ENCODE measurements at places on chromosomes 11 and 22.

GRCh38 chr11:116997071-116997470 lies 101.2 kb downstream of the SIK3 start:
- DNase-seq = no peak

DNA sequence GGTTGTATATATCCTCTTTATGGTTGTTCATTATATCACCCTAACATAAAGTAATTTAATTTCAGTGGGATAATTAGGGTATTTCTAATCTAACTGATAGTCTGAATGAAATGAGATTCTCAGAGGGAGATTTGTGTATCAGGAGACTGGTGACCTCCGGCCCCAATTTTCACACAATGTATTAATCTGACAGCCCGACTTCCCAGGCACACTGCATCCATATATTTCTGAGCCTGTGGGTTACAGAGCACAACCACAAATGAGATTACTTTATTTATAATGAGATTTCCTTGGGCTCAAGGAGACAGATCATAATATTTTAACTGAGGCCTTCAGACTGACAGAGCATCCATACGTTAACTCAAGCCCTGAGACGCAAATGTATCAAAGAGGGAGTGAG lies 125.9 kb downstream of the RCN1 start:
- DNase-seq = no peak

DNA sequence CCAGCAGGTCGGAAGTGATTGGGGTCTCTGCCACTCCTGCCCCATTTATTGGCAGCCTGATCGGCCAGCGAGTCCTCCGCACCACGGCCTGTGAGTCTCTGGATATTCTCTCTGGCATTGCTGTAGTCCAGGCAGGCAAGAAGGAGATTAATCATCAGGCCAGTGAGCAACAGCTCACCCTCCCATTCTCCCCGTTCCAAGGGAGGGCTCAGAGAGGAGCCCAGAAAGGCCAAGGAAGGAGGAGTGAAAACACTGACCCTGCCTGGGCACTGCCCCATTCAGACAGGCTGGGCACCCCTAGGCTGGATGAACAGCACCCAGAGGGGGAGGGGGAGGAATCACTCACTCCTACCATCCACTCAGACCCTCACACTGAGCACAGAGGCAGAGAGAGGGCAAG lies 3.1 kb downstream of the SAA2 start:
- no peak for DNase-seq

GRCh38 chr11:94147433-94147845 lies 18.8 kb downstream of the PANX1 start:
- DNase-seq = no peak

DNA sequence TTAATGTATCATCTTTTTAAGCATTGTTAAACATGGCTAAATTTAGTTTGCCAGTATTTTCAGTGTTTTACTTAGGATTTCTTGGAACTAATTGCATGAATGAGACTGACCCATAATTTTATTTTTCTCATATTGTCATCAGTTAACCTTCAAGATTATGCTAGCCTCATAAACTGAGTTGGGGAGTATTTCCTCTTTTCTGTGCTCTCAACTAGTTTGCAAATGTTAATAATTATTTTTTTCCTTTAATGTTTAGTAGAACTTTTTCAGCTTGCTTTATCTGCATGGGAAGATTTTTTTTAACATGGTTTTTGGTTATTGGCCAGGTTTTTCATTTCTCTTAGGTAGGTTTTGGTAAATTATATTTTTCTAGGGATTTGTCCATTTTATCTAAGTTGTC lies 235.4 kb upstream of the SESN3 start:
- DNase-seq = no peak

DNA sequence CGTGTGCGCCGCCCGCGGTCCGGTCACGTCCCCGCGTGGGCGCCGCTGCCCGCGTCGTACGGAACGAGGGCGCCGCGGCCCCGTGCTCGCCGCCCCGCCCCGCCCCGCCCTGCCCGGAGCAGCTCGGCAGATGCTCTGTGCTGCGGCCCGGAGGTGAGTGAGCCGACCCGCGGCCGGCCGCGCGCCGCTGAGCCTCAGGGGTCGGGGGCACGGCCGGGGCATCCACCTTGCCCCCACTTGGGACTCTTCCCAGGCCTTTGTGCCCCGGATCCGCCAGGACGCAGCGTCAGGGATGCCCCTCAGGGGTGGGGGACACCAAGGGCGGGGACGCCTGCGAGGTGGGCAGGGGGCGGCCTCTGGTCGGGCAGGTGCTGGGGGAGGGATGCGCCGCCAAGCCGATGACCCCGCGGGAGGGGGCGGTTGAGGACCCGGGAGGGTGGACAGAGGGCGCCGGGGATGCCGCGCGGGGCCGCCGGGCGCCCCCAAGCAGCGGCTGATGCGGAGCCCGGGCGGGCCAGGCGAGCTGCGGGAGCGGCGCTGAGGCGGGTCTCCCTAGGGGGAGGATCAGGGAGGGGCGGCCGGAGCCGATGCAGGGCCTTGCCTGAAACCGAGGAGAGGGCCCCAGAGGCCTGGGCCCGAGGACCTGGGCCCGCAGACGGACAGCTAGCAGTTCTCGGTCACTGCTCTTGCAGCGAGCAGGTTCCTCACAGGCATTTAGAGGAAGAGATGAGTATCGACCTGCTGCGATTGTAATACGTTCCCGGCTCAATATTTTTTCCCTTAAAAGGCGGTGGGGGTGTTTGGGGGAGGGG lies at the start of gene GNAZ:
Gene GNAZ (plus strand): TSS at position 102 of the 812 bp plus-strand sequence. CDS start 25,177 bp downstream, outside the sequence.
- DNase-seq = no peak

DNA sequence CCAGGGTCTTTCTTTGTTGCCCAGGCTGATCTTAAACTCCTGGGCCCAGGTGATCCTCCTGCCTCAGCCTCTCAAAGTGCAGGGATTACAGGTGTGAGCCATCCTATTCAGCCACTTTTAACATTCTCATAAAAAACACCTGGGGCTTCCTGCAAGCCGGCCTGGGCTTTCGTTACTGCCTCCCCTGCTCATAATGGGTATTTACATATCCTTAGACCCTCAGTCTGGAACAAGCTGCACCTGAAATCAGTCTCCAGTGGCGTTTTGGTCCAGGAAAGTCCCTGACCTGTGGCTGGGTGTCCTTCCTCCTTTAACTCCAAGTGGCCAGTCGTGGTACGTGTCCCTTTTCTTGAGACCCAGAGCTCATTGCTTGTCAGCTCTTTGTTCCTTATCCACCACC lies 320.7 kb downstream of the TMEM135 start:
- no peak for DNase-seq

GRCh38 chr22:34608106-34608505 lies 457.9 kb upstream of the ISX start:
- no peak for DNase-seq

DNA sequence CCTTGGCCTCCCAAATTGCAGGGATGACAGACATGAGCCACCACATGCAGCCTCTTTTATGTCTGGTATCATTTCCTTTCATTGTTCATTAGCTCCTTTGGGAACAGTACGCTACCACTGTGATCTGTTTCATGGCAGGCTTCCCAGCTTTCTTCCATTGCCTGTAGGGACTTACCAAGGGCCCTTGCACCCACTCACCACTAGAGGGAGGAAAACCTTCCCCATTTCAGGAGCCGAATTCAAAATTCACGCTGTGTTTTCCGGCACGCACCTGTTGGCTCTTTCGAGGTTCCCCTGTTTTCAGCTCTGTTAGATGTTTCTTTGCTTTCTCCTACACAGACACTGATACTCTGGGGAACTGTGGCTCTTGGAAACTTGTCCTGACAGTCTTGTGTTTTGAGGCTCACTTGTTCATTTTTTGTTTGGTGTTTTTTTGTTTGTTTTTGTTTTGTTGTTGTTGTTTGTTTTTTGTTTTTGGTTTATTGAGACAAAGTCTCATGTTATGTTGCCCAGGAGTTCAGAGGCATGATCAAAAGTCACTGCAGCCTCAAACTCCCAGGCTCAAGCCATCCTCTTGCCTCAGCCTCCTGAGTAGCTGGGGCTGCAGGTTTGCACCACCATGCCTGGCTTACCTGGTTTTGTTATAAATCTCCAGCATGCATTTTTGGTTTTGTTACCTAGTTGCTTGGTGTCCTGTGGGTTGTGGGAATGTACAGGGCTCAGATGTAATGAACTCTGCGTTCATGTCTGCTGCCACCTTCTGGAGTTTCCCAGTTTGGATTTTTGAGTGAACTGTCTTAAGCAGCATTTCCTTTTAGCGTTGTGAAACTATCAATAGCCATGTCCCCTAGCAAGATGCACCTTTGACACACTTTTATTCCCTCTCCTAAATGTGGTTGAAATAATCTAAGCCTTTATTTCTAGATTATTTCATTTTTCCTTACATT lies 2.3 kb downstream of the KRTAP5-11 start:
- DNase-seq = no peak

GRCh38 chr22:24186892-24187670 lies 5.8 kb downstream of the SUSD2 start:
- no peak for DNase-seq

GRCh38 chr11:65087827-65088226 lies 3.8 kb downstream of the ZFPL1 start:
- DNase-seq = no peak

DNA sequence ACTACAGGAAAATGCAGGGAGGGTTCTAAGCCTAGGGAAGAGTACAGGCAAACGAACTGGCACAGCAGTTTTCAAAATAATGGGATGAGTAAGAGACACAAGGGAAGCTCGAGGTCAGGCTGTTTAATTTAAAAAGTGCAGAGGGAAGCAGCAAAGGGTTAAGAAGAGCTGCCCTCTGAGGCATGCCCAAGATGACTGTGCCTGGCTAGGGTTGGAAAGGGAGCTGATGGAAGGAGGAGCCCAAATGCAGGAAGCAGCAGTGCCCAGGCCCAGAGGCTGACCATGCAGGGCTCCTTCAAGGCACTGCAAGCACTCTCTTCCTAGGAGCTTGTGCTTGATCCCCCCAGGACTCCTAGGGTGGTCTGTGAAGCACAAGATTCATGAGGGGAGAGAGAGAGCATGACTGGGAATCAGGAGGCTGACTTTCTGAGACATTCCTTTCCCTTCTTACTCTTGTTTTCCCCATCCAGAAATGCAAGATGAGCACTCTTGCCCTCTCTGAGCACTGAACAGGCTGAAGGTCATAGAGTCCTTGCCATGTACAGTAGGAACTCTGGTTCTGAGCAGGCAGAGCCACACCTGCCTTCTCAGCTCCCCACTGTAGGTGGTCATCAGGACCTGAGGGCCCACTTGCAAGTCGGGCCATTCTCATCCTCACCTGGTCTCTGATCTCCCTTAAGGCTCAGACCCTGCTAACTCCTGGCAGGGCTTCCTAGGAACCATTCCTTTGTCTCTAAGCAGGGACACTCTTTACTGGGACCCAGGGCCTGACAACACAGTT lies 46.7 kb upstream of the DRD2 start:
- no peak for DNase-seq

- DNase-seq = no peak
Measured at GRCh38 chr11:65107751-65108468, 3.8 kb upstream of the TM7SF2 start.

- no peak for DNase-seq
Measured at GRCh38 chr11:22752908-22753310, 76.7 kb downstream of the SVIP start.

- DNase-seq = no peak
Measured at GRCh38 chr11:113974741-113975470, at the start of gene HTR3A. Gene HTR3A (plus strand): TSS chr11:113975108. CDS start chr11:113975326, 218 bp downstream.

DNA sequence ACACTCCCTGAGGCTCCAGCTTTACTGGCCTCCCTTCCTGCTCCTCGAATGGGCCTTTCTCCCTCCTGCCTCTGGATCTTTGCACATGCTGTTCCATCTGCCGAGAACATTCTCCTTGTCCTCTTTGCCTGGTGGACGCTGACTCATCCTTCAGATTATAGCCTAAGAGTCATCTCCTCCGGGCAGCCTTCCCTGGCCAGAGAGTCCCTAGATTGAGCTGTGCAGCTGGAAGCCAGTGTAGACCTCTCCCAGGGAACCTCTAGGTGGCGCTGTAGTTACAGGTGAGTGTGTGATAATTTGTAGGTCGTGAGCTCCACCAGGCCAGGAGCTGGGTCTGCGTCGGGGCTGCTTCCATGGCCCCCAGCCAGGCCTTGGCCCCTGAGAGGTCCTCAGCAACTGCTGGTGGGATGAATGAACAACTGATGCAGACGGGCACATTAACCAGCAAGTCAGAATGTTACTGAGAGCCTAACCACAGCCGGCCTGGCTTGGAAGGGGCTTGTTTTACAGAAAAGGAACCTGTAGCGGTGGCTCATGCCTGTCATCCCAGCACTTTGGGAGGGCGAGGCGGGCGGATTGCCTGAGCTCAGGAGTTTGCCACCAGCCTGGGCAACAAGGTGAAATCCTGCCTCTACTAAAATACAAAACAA lies 8.7 kb downstream of the PNPLA5 start:
- peak; percentile 41 for DNase-seq

GRCh38 chr11:2572491-2573239 lies 127.1 kb downstream of the KCNQ1OT1 start:
- no peak for DNase-seq

DNA sequence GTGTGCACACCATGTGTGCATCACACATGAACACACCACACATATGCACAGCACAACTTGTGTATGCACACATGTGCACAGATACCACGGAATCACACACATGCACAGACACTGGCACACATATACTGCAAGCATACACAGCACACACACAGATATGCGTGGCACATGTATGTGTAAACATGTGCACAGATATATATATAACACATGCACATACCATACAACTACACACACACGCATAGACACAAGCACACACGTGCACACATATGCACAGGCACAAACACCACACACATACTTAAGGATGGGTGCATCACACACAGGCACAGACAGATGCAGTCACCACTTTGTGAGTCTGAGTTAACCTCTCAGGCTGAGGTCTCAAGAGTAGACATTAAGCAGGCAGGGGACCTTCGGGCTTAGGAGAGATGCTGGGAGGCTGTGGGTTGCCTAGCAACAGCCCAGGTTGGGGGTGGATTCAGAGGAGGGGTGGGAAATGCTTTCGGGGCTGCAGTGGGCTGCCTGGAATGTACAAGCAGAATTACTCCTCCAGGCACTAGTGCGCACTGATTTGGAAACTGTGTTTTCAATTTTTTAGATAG lies 82.9 kb downstream of the MYO18B start:
- DNase-seq = no peak

DNA sequence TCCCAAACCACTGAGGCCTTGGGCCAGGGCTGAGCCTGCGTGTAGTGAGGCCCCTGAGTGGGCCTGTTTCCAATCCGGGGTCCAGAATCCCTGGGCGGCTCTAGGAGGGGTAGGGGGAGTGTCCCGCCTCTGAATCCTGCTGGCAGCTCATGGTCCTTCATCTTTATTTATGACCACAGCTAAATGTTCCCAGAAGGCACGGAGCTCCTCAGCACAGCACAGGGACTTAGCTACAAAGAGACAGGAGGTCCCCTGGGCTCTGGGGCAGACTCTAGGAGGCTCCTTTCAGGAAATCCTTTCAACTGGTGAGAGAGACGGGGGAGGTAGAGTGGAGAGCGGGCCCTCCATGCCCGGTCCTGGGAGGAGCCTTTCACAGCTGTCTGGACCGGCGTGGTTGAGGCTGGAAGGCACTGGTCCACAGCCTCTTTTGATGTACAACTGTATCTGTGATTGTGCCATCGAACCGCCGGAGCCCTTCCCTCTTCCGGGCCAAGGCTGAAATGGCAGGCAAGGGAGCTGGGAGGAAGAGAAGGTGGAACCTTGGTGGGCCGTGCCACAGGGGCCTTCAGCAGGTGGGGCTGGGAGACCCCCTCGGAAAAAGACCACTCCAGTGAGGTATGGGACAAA lies 46.8 kb downstream of the SCUBE1 start:
- DNase-seq = no peak

Data from SW 1271 (cell line).